ENCODE measurements at places on chromosomes 16 and 17.

DNA sequence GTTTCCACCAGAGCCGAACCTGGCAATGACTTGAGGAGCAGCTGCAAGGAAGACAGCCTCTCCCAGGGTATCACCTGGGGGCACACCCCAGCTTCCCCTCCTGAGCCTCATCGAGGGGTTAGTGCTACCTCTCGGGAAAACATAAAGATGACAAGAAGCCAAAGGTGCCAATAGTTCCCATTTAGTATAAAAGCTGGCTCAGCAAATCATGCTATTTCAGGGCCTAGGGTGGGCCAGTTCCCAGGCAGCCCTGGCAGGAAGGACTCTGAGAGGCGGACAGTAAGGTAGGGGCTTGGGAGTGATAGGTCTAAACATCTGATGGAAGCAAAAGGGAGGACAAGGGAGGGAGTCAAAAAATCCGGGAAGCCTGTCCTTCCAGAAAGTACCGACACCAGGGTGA, 46.2 kb downstream of the SOST start:
- DNase-seq: no peak

DNA sequence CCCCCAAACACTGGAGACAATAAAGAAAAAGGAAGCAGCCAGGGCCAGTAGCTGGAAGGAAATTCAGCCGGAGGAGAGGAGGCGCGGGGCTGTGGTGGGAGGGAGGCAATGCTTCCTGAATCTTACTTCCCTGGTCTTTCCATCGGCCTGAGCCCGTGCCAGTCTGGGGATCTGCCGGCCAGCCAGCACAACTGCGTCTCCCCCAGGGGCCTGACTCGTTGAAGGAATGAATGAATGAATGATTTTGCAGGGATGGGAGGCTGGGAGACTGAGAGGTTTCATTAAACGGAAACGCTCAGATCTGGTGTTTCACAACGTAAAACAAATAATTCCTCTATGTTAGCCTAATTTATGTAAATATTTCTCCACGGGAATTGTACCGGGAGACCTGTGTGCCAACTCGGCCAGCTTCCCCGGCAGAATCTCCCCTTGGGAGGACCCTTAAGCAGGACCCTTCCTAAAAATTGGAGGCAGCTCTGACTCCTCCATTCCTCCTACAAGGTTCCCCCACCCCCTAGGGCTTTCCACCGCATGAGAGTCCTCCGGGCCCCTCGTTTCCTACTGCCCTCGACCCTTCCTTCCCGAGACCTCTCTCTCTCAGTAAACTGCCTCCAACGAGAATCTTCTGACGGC, 1.3 kb upstream of the BAIAP2 start:
- no peak for DNase-seq

- DNase-seq: no peak
Measured at GRCh38 chr16:15690296-15690695, 40.3 kb downstream of the NDE1 start.

DNA sequence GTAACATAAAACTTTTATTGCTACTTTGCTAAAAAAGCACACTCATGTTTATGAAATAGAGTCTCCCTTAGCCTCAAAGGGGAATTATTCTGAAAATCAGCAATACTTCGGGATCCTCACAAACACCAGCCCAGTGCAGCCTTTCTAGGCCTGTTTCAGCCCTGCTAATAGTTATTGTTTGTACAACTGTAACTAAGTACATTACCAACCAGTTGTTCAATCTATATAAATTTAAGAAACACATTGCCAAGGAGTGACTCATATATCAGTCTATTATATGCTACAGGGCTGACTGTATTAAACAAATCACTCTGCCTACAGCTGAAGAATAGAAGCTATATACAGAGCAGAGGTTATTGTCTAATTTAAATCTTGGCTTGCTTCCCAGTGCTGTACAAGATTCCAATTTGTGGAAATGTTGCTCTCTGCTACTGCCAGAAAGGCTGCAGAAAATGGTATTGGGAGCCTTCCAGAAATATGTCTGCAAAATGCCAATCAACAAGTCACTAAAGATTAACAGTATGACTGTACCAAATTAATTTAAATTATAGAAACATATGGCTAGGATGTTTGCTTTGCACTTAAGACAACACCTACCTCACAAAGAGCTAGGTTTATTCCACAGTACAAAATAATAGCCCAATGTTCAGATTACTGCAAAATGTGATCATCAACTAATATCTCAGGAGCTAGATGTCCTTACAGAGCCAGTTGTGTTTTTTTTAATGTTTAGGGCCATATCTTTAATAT, 49.7 kb downstream of the TOX3 start:
- no peak for DNase-seq

DNA sequence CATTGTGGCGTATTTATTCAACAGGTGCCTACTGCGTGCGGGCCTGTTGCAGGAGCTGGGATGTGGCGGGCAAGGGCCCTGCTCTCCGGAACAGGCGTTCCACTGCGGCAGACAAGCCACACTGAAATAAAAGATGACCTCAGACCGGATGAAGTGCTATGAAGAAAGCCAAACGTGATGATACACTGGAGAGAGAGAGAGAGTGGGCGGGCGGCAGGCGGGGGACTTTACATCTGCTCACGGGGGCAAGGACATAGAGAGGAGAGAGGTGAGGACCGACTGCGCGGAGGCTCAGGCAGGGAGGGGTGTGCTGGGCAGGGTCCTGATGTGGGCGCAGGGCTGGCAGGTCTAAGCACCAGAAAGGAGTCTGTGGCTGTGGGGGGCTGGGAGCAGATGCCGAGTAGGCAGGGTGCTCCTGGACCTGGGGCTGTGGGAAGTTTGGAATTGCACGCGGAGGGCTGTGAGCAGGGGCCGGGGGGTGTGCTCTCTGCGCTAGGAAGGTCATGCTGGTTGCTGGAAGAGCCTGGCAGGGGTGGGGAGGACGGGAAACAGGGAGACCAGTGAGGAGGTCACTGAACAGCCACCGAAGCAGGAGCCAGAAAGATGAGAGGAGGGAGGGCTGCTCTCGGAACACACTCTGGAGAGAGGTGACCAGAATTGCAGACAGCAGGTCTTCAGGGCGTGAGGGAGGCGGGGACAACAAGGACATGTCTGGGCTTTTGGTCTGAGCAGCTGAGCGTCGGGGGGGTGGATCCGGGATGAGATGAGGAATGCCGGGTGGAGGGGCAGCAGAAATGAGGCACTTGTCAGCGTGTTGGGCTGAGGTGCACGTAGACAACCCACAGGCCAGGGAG, 9.9 kb downstream of the MXRA7 start:
- DNase-seq: peak; percentile 92

- DNase-seq: no peak
Measured at GRCh38 chr16:55147396-55147795, 176.6 kb upstream of the IRX6 start.

DNA sequence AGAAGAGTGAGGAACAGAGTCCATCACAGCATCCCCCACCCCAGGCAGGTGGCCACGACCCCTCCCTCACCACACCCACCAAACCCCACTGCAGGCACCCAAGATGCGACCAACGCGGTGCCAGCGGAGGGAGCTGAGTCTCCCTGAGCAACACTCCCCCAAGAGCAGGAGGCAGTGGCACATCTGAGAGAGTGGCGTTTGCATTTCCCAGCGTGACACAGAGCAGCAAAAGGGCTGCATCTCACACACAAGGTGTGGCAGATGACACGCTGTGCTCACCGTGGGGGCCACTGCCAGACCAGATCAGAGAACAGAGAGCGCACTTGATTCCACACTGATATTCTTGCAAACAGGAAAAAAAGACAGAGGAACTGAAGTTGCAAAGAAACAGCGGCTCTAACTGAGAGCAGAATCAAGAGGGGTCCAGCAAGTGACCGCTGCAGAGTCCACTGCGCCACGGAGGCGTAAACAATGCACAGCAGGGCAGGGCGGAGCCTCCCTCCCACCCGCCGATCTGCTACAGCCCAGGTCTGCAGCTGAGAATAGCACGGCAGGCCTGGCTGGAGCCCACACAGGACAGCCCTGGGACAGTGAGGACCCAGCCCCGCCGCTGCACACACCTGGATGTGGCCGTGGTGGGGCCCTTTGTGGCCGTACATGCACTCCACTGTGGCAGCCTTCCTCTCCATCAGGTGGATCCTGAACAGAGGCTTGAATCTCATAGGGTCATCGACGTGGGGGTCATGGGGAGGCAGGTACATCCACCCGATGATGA, 26.0 kb upstream of the C16orf95 start:
- DNase-seq: no peak

DNA sequence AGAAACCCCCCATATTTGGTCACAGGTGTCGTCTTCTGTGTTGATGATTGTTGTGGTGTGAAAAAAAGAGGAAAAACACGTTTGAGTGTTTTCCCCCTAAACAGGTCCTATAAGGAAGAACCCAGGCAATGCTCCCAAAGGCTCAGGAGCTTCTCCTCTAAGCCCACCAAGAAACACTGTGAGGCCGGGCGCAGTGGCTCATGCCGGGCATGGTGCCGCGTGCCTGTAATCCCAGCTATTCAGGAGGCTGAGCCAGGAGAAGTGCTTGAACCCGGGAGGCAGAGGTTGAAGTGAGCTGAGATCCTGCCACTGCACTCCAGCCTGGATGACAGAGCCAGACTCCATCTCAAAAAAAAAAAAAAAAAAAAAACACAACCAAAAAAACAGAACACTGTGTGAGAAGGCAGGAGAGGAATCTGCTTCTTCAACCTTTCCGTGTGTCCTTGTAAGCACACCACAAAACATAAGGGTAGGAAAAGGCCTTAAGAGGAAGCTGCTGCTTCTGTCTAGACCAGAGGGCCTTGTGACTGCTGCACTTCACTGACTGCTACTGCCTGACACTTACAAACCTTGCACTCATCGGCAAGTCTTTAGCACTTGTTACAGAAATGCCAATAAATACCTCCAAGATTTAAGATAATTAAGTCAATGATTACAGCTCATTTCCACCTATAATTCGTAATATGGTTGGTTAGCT, 9.3 kb downstream of the JPT1 start:
- DNase-seq: no peak

DNA sequence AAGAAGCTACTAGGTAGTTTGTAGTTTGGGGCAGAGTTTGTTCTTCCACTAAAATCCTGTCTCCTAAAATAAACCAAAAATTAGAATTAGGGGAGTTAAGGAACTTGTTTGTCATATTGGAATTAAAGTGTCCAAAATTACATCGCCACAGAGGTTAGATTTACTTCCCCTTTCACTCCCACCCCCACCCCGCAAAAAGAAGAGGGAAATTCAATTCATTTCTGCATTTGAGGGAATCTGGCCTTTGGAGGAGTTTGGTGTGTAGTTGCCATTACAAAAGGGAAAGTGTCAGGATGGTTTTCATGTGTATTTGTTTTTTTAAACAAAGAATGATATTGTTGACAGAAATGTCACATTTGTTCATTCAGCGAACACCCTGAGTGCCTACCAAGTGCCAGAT, 5.8 kb downstream of the TMEM97 start:
- DNase-seq: no peak
